ENCODE measurements at places on chromosomes 13 and 19. TPM values are rescaled to one million over a fixed set of nuclear protein-coding genes. Genes with fewer than 3 reads are reported as not detected.

The DNAJC15 gene
- 4.9 TPM for total RNA-seq

The FCAR gene
- not detected for total RNA-seq

The TNFRSF19 gene
- total RNA-seq: 0.17 TPM

The ZNF665 gene
- total RNA-seq: 2.6 TPM

The ISOC2 gene
- total RNA-seq: 56.2 TPM

The ATP4A gene
- total RNA-seq: not detected

The MRPS31 gene
- total RNA-seq: 17.0 TPM

The PRR19 gene
- total RNA-seq: 0.84 TPM

The ZNF610 gene
- 3.7 TPM for total RNA-seq

The ATP8B3 gene
- 1.2 TPM for total RNA-seq

The LHB gene
- not detected for total RNA-seq

The ATP8A2 gene
- 0.09 TPM for total RNA-seq

The ZSCAN4 gene
- total RNA-seq: not detected

The ERICH4 gene
- not detected for total RNA-seq

The ALKBH6 gene
- 12.3 TPM for total RNA-seq

The PSG1 gene
- total RNA-seq: under 0.01 TPM

The CD33 gene
- total RNA-seq: not detected

The IFNL2 gene
- total RNA-seq: not detected

The CEACAM1 gene
- 24.5 TPM for total RNA-seq

The METTL21C gene
- not detected for total RNA-seq

The FPR3 gene
- total RNA-seq: not detected

The LACC1 gene
- 14.1 TPM for total RNA-seq

The ATP1A3 gene
- 0.05 TPM for total RNA-seq

The MYH14 gene
- 0.28 TPM for total RNA-seq

The EDNRB gene
- 112 TPM for total RNA-seq

The ZNF30 gene
- total RNA-seq: 5.2 TPM

The MADCAM1 gene
- 0.34 TPM for total RNA-seq

The ZNF490 gene
- total RNA-seq: 13.1 TPM

The TMEM161A gene
- 18.7 TPM for total RNA-seq

The LATS2 gene
- 31.3 TPM for total RNA-seq

The ZNF723 gene
- total RNA-seq: not detected

All from dermis blood vessel endothelial cell (primary cell).